ENCODE measurements at places on chromosomes 3 and 15. TPM values are rescaled to one million over a fixed set of nuclear protein-coding genes. Genes with fewer than 3 reads are reported as not detected.

DNA sequence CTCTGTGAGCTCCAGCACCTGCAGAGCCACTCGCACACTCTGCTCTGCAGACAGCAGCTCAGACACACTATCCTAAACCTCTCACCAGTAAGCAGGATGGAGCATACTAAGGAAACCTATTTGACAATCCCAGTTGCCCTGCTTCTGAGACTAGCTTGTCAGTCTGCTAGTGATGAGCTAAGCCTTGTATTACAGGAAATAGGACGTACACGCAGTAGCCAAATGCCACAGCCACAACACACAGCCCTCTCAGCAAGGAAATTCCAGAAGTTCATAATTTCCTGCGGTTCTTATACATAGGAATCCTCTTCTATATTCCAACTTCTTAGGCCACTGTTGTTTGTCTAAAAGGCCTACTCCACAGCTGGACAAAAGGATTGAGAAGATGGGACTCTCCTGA, 74.5 kb downstream of the MYLK start:
- H3K27me3 ChIP-seq = peaks cover 2% of the 10 kb centered on the region
- no peaks in the 10 kb centered on the region for H3K4me1 ChIP-seq
- H3K27ac ChIP-seq = no peak overlapping the region
- DNase-seq = no peak
- no peak overlapping the region for H3K4me3 ChIP-seq
- H3K36me3 ChIP-seq = no peaks in the 10 kb centered on the region

- peaks cover 7% of the 10 kb centered on the region for H3K27me3 ChIP-seq
- H3K36me3 ChIP-seq = no peaks in the 10 kb centered on the region
- no peak overlapping the region for H3K4me3 ChIP-seq
- DNase-seq = no peak
- no peaks in the 10 kb centered on the region for H3K4me1 ChIP-seq
Measured at GRCh38 chr3:152811974-152812760, 22.8 kb upstream of the P2RY1 start.

The CCNB2 gene
- 107 TPM for total RNA-seq

DNA sequence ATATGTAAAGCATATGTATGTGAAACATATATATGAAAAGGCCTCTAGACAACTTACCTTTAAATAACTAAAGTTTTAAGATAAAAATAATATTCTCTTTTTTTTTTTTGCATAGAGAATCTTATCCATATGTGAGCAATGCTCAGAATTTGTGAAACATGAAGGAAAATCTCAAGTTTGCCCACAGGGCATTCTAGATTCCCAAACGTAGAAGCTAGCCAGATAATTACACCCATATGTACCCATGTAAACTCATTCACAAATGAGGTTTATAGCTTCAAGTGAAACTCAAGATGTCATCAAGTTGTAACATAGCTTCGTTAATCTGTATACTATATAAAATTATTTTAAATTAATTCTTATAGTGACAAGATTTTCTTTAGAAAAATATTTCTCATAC, 537.3 kb upstream of the NR2F2 start:
- no peaks in the 10 kb centered on the region for H3K36me3 ChIP-seq
- no peak overlapping the region for H3K27ac ChIP-seq
- H3K4me1 ChIP-seq = no peaks in the 10 kb centered on the region
- H3K27me3 ChIP-seq = peaks cover 4% of the 10 kb centered on the region
- H3K4me3 ChIP-seq = no peak overlapping the region

GRCh38 chr15:88814393-88814792, 11.2 kb downstream of the ACAN start:
- H3K27ac ChIP-seq = peak overlapping the region; percentile 64
- H3K27me3 ChIP-seq = peaks cover 9% of the 10 kb centered on the region
- H3K4me1 ChIP-seq = no peaks in the 10 kb centered on the region
- no peaks in the 10 kb centered on the region for H3K36me3 ChIP-seq

The LRTM1 gene
- not detected for total RNA-seq

DNA sequence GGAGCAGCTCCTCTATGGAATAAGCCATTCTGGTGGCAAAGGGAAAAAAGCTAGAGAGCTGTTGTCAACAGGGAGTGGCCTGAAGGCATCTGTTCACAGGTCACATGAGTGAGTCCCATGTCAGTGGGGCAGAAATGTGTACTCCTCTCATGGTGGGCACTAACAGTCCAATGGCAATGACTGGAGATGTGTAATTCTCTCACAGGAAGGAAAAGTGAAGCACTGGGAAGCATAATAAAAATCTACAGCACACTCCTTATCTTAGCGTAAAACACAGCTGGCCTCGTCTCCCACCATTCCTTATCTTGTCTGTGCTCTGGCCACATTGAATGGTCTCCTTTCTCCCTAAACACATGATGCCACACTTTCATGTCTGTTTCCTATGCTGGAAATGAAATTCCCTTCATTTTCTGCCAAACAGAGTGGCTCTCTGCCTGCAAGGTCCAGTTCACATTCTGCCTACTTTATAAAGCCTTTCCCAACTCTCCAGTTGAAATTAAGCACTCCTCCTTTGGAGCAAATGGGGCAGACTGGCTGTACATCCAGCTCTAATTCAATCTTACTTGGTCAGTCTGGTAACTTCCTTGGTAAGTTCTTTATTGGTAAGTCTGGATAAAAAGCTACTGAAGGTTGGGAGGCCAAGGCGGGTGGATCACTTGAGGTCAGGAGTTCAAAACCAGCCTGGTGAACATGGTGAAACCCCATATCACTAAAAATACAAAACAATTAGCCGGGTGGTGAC, 139.8 kb downstream of the RPL22L1 start:
- H3K27me3 ChIP-seq = peaks cover 2% of the 10 kb centered on the region
- H3K27ac ChIP-seq = no peak overlapping the region
- no peaks in the 10 kb centered on the region for H3K36me3 ChIP-seq
- no peak overlapping the region for H3K4me3 ChIP-seq
- H3K4me1 ChIP-seq = no peaks in the 10 kb centered on the region

The FETUB gene
- total RNA-seq = not detected

DNA sequence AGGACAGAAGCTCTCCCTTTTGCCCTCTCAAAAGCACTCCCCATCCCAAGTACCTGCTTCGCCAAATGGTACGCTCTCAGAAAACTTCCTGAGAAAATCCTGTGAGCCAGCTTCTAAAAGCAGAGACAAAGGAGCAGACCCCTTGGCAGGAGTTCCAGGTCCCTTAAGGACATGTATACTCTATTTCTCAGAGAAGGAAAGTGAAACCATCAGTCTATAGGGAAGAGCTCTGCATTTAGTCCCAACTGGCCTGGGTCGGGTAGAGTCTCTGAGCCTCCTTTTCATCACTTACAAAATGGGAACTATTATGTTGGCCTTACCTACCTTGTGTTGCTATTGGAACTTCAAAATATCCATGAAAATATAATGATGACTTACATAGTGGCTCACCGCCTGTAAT, 19.7 kb downstream of the DAPK2 start:
- H3K27ac ChIP-seq = no peak overlapping the region
- H3K36me3 ChIP-seq = no peaks in the 10 kb centered on the region
- DNase-seq = no peak
- H3K27me3 ChIP-seq = no peaks in the 10 kb centered on the region
- no peak overlapping the region for H3K4me3 ChIP-seq

The SPESP1 gene
- 0.23 TPM for total RNA-seq

The PIF1 gene
- 56.8 TPM for total RNA-seq

GRCh38 chr3:124419303-124419702, 310.9 kb upstream of the UMPS start:
- no peaks in the 10 kb centered on the region for H3K4me1 ChIP-seq
- H3K27ac ChIP-seq = no peak overlapping the region
- H3K27me3 ChIP-seq = peaks cover 4% of the 10 kb centered on the region

GRCh38 chr3:59978979-59979378, 929.2 kb upstream of the CFAP20DC start:
- H3K4me1 ChIP-seq = peaks cover 37% of the 10 kb centered on the region
- H3K27ac ChIP-seq = no peak overlapping the region
- DNase-seq = no peak
- no peaks in the 10 kb centered on the region for H3K27me3 ChIP-seq
- no peak overlapping the region for H3K4me3 ChIP-seq

- H3K27me3 ChIP-seq = no peaks in the 10 kb centered on the region
- no peaks in the 10 kb centered on the region for H3K4me1 ChIP-seq
- no peak overlapping the region for H3K27ac ChIP-seq
- no peak overlapping the region for H3K4me3 ChIP-seq
- no peaks in the 10 kb centered on the region for H3K36me3 ChIP-seq
- no peak for DNase-seq
Measured at GRCh38 chr15:51536965-51537574, 85.5 kb downstream of the DMXL2 start.

The EAF2 gene
- 11.7 TPM for total RNA-seq
